ENCODE measurements at places on chromosomes 16 and 17. TPM values are rescaled to one million over a fixed set of nuclear protein-coding genes. Genes with fewer than 3 reads are reported as not detected.
A peak's percentile ranks its signal among the peaks of the same experiment; 100 is the strongest.

Gene CD7
- total RNA-seq = 0.86 TPM

GRCh38 chr16:54446639-54447038 is 160.1 kb upstream of the IRX3 start:
- no peak for DNase-seq

Gene MKS1
- 21.7 TPM for total RNA-seq

- no peak for DNase-seq
These were observed 79.1 kb upstream of the SEC14L1 start for GRCh38 chr17:77061669-77062068.

Gene CA5A
- total RNA-seq = not detected

DNA sequence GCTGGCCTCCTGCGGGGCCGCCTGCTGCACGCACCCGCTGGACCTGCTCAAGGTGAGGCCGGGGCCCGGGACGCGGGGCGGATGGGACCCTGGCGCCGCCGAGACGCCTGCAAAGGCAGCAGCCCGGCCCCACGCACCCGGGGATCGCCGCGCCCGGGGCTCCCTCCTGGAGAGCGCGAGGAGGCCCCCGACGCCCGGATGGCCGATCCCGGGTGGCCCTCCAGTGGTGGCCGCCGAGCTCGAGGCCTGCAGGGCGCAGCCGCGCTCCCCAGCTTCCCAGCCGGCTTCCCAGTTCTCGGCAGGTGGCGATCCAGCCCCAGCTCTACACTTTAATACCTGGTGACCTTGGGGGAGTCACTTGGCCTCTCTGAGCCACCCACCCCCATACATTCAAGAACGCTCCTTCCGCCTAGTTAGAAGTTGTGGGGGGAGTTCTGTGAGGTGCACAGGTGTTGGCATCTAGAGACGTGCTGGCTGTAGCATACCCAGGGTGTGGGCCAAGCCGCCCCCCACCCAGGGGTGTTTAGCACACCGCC is 452 bp downstream of the SLC25A10 start:
- no peak for DNase-seq

DNA sequence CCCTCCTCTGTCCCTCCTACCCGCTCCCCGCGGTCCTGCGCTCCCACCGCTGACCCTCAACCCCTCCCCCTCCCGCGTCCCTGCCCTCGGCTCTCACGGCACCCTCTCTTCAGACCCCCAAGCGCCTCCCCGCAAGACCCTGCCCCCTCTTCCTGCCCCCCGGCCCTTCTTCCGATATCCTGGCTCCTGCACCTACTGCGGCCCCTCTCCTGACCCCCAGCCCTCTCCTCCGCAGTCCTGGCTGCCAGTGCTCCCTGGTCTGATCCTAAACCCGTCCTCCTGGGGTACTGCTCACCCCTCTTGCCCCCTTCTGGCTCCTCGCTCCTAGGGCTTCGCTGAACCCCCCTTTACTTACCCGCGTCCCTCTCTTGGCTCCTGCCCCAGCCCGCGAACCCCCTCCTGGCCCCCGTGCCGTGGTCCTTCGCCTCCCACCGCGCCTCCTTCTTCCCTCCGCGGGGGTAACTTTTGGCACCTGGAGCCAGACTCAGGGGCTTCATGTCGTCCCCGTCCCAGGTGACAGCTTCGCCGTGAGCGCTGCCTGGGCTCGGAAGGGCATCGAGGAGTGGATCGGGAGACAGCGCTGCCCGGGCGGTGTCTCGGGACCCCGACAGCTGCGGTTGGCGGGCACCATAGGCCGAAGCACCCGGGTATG is 839 bp downstream of the NKD1 start:
- DNase-seq = no peak

DNA sequence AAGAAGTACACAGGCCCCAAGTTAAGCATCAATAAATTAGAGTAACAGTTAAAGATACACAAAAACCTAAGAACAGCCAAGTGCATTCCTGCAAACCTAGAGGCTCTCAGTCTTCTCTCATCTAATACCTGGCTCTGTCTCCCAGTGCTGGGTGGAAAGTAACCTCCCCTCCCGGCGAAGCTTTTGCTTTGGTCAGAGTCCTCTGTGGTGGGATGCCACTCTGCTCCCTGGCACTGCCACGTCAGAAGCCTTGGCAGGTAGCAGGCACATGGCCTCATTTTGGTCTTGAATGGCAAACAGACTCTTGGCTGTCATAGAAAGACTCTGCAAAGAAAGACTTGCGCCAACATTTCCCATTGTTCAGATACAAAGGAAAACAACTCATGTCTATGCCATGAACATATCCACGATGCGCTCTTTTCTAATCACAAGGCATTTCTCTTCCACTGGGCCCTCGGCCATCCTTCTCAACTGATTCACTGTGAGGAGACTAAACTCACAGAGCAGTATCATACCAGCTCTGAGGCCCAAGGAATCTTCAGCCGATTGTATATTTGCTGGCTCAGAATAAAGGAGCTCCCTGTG is 21.2 kb downstream of the MTHFSD start:
- DNase-seq = no peak

Gene AGRP
- total RNA-seq = not detected

Gene SLFN14
- not detected for total RNA-seq

DNA sequence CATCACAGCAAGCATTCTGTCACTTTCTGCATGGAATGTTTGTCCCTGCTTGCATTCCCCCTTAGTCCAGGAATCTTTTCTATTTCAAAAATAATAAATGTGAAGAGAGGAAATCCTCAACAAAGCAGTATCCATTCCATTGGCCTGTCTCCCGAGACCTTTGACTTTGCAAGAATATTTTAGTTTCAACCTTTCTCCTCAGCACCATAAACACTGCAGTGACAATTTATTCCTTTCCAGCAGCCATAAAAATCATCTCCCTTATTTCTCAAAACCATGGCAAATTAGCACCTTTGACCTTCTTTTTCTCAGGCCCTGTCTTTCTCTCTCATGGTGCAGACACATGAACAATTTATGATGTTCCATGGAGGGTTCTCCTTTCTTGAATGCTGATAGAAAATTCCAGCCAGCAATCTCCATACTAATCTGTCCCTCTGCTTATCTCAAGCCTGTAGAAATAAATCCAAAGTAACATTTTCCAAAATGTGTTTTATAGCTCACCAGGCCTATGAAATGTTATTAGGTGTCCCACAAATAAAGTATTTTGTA is 352.1 kb upstream of the CCL2 start:
- DNase-seq = no peak

DNA sequence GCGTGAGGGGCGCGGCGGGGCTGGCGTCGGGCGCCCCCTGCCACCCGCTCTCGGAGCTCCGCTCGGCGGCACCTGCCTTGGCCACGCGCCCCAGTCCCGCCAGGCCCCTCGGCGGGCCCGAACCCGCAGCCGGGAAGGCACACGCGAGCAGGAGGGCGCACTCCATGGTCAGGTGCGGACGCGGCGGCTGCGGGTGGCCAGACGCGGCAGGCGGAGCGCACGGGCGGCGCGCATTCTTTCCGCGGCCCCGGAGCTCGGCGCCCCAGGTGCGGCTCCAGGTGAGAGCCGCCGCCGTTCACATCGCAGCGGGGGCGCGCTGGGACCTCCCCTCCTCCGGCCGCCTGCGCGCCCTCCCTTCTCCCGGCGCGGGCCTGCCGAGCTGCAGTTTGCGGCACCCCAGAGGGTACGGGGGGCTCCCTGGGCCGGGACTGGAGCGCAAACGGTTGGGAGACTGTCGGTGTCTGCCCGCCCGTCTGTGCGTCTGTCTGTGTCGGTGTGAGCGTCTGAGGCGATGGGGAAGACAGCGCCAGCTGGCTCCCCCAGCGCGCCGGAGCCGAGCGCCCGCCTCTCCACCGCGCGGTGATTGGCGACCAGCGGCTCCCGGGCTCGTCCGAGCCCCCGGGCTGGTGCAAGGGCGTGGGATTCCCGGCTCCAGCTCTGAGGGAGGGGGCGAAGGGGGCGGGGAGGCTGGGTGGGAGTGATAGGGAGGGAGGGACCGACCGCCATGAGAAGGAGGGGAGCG is at the start of gene ADAMTS18:
ADAMTS18 (minus strand) TSS at position 505 of the 742 bp plus-strand sequence; CDS start at position 166, 339 bp downstream.
- peak; percentile 63 for DNase-seq

GRCh38 chr16:12337871-12338655 is 361.5 kb downstream of the SNX29 start:
- no peak for DNase-seq

GRCh38 chr17:21538615-21539014 is 153.7 kb upstream of the KCNJ18 start:
- no peak for DNase-seq

- no peak for DNase-seq
These were observed 4.8 kb downstream of the BAIAP3 start for GRCh38 chr16:1338119-1338730.

GRCh38 chr16:20216591-20217217 is 110.6 kb downstream of the GP2 start:
- no peak for DNase-seq

Gene NDRG4
- total RNA-seq = 20.8 TPM

DNA sequence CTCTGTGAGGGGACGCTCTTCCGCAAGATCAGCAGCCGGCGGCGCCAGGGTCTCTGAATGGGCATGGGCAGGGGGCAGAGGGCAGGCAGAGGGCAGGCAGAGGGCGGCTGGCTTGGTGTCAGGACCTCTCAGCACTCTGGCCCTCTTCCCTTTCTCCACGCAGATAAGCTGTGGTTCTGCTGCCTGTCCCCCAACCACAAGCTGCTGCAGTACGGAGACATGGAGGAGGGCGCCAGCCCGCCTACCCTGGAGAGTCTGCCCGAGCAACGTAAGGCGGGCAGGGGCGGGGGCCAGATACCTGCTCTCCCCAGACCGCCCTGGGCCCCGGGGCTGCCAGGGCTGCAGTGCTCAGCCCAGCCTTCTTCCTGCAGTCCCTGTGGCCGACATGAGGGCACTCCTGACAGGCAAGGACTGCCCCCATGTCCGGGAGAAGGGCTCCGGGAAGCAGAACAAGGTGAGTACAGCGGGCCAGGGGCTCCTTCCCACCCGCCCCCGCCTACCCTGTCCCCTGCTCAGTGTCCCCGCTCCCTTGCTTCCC is 4.1 kb downstream of the ELMO3 start:
- no peak for DNase-seq
